Thoracic aorta (tissue), 2 donors: ENCODE measurements at places on chromosomes 4 and X. TPM values are rescaled to one million over a fixed set of nuclear protein-coding genes. Genes with fewer than 3 reads are reported as not detected.

The CT55 gene
- not detected for total RNA-seq

The PRDM5 gene
- total RNA-seq, result 19.9 TPM

The BMPR1B gene
- 12.9 TPM for total RNA-seq

DNA sequence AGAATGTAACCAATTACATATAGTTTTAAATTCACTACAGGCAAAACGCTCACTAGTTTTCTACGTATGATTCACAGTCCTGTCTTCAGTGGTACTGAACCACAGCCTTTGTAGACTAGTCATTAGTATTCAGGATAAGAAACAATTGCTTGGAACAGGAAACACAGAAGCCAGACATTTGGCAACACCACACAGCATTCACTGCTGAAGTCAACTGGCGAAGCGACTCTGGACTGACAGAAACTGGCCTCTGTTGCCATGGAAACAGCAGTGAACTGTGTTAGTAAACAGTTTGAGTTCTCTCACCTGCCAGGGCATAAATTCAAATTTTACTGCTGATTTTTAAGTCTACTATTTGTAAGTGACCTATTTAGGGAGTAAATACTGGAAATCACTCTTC lies 57.6 kb downstream of the MAPK10 start:
- H3K4me3 ChIP-seq, result no peak overlapping the region
- no peaks in the 10 kb centered on the region for H3K27me3 ChIP-seq
- H3K36me3 ChIP-seq, result no peaks in the 10 kb centered on the region
- H3K27ac ChIP-seq, result no peak overlapping the region
- H3K4me1 ChIP-seq, result no peaks in the 10 kb centered on the region

- DNase-seq, result no peak
- H3K27ac ChIP-seq, result no peak overlapping the region
- peaks cover 7% of the 10 kb centered on the region for H3K4me1 ChIP-seq
- no peaks in the 10 kb centered on the region for H3K36me3 ChIP-seq
- H3K4me3 ChIP-seq, result no peak overlapping the region
Observed at GRCh38 chrX:23745786-23746185, 2.7 kb upstream of the ACOT9 start.

- peaks cover 8% of the 10 kb centered on the region for H3K27me3 ChIP-seq
- H3K4me3 ChIP-seq, result peak overlapping the region; percentile 77
- H3K36me3 ChIP-seq, result no peaks in the 10 kb centered on the region
- no peak overlapping the region for H3K27ac ChIP-seq
- DNase-seq, result no peak
Observed at GRCh38 chr4:56655209-56655626, 25.9 kb downstream of the HOPX start.

DNA sequence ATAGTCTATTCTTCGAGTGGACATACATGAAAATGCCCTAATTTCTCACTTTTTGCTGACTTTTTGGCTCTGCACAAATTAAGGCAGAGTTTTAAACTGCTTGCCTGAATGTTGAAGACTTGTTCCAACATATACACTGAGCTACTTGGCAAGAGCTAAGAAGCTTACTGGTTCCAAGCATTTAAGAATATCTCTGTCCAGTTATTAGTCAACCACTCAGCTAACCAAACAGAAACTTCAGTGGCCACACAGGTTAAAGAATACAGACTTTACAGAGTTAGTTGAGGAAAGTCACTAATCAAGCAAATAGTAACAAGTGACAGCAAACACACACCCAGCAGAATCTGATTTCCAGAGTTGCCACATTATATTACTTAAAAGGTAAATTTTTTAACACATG lies 35.5 kb downstream of the AMER1 start:
- H3K27ac ChIP-seq, result no peak overlapping the region
- H3K36me3 ChIP-seq, result no peaks in the 10 kb centered on the region
- no peak for DNase-seq
- no peaks in the 10 kb centered on the region for H3K27me3 ChIP-seq
